Stimulated activated CD4-positive, alpha-beta T cell treated with anti-CD3 and anti-CD28 coated beads, TNF-alpha, amount 100 ng/mL, for 48 hours (primary cell): ENCODE measurements at places on chromosomes 7 and 10.
A peak's percentile ranks its signal among the peaks of the same experiment; 100 is the strongest.

DNA sequence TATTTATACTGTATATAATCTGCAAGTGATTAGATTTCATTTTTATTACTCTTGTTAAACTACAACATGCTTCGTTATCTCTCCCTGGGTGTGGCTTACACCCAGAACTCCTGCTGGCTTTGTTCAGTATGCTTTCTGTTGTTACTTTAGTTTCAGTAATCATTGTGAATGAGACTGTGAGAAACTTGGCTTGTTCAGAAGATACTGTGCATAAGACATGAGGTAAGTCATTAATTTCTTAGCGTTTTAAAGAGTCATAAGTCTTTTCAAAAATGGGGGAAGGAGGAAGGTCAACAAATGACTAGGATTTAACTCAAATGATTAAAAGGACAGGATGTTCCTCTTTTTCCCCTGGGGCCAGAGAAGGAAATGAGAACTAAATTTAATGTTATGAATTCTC is 11.6 kb upstream of the ADD3 start:
- DNase-seq: no peak

DNA sequence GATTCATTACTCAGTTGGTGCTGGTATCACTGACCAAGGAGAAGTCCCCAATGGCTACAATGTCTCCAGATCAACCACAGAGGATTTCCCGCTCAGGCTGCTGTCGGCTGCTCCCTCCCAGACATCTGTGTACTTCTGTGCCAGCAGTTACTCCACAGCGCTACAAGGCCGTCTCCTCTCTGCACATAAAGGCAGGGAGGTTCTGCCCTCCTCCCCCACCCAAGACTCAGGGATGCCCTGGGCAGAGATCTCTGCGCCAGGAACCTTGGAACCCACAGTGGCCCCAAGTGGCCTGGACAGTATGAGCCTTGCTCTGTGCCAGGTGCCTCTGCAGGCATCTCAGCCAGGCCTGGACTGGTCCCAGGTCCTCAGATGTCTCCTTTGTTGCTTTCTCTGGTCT is 193.4 kb upstream of the PRSS58 start:
- DNase-seq: no peak

DNA sequence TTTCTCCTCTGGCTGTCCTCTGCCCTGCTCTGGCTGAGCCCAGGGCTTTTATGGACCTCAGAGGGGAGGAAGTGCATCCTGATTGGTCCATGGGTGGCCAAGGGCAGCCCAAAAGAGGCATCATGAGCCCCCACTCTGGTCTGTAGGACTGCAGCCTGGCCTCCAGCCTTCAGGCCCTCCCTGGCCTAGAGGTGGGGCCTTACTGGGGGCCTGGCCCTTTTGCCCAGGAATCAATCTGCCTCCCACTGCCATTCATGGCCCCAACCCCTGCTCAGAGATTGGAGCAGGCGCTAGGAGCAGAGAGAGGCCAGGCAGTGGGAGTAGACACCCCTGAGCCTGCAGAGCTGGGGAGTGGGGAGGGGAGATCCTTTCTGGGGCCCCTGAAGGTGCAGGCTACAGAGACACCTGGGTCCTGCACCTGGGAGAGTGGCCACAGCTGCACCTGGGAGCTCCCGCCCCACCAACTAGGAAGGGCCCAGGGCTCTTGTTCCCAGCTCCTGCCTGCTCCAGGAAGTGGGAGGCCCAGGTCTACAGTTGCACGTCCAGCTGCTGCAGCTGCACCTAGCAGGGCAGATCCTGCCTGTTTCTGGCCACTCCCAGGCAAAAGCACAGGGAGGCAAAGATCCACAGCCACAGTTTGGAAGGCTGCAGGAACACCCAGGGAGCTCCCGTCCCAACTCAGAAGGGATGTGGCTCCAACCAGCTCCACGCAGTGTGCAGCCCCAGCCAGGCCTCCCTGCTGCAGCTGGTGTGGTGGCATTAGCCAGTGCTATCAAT is 6.4 kb upstream of the DYNC2I1 start:
- no peak for DNase-seq

DNA sequence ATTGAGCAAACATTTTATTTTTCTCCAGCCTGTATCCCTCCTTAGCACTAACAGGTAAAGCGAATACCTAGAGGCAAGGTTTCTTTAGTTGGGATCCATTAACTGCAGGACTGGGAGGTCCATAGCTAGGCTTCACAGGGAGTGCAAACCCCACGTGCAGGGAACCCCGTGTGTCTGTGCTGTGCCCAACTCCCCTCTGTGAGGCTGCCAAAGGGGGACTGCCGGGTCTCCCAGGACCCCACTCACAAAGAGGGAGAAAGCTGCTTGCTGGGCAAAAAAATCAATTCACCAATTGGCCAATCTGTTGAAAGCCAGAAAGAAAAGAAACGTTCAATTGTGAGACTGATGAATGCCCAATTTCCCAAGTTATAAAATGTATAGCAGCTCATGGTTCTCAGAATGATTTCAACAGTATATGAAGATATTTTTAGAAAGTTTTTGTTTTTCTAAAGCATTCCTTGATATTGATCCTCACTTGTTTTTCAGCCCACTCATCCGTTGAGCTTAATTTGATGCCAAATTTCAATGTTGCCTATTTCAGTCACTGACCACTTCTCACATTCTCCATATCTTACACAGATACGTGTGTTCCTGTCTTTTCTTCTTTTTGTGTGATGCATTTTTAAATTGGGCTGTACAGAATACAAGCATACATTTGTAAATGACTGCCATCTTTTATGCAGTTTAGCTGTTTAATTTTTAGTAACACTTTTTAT is 202.7 kb upstream of the PRSS58 start:
- DNase-seq: no peak

- DNase-seq: no peak
These were observed 36.4 kb downstream of the COPG2 start for GRCh38 chr7:130632111-130632510.

- no peak for DNase-seq
These were observed 6.7 kb downstream of the TWIST1 start for GRCh38 chr7:19110776-19111175.

- no peak for DNase-seq
These were observed 15.4 kb downstream of the AHCYL2 start for GRCh38 chr7:129240119-129240820.

DNA sequence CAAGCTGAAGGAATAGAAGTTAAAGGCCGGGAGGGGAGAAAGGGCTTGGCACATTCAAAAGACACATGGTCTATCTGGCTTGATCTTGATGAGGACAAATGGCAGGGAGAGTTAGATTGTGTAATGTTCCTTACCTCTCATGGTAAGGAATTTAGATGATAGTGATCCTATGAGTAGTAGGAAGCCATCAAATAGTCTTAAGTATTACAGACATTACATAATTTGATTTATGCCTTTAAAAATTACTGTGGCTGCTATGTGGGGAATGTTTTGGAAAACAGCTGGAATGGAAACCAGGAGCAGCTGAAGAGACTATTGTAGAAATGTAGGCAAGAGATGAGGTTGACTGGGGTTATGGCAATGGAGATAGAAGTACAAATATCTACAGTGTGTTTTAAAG is 351.3 kb upstream of the BMPER start:
- no peak for DNase-seq

DNA sequence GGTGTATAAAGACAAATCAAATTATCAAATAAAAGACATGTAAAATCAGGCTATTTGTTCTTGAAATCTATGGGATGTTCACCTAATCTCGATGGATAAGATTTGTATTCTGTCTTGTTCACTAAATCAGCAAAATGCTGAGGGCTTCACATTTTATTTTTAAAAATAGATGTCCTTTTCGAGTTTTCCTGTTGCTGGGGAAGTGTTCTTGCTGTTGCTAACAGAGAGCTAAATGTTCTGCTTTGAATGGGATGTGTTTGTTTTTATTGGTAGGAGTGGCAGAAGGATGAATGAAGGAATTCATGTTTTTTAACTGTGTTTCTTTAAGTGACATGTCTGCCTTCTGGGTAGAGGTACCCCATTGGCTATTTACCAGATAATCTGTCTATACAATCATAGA is 7.3 kb upstream of the SNX13 start:
- no peak for DNase-seq

DNA sequence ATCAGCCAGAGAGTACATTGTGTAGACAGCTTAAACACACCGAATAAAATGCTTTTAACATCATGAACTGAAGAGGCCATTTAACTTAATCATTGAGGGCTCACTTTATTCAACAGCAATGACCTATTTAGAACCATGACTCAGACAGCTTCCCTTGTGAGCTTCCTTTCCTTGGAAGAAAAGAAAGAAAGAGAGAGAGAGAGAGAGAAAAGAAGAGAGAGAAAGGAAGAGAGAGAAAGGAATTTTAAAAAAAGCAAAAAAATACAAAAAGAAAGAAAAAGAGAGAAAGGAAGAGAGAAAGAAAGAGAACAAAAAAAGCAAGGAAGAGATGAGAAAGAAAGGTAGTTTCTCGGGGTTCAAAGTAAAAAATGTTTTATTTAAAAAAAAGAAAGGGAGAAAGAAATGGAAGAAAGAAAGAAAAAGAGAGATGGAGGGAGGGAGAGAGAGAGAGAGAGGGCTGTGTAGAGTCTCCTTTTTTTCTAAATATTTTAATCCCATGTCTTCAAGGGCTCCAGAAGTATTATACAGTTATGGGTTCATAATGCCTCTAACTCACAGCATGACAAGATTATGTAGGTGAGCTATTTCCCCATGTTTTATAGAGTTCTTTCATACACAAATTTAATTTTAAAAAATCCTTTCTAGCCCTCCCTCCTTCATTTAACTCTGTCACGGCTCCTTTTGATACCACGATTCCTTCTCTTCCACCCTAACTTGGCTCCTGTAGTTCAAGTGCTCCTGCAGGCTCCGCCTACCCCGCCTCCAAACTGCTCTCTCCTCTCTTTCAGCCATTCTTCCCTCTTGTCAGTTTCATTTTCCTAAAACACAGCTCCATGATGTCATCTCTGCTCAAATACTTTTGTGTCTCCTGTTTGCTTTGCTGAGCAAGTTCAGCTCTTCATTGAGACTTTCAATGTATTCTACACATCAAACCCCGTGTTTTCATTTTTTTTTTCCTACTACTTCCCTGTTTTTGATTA is 85.5 kb downstream of the PRTFDC1 start:
- DNase-seq: no peak

- DNase-seq: no peak
These were observed 45.2 kb upstream of the INSIG1 start for GRCh38 chr7:155252444-155252887.

DNA sequence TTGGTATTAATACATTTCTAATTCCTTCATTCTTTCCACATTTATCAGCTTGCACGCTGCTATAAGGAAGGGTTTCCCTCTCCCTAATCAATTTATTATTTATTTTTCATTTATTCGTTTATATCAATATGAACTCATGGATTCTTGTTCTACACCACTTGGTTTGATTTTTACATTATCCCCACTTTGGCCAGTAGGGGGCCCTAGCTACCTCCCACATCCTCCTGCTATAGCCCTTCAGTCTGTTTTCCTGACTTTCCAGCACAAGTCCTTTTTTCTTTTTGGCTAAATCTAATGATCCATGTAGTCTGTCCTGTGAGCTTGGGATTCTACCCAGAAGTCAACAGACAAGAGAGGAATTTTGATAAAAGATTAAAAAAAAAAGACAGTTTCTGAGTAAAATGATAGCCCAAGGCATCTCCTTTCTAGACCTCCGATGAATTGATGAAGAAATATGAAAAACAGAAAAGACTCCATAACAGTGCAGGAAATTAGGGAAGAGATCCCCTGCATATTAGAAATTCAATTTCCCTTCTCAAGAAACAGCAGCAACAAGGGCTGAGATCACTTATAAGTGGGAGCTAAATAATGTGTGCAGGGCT is 47.7 kb downstream of the LYZL2 start:
- no peak for DNase-seq

DNA sequence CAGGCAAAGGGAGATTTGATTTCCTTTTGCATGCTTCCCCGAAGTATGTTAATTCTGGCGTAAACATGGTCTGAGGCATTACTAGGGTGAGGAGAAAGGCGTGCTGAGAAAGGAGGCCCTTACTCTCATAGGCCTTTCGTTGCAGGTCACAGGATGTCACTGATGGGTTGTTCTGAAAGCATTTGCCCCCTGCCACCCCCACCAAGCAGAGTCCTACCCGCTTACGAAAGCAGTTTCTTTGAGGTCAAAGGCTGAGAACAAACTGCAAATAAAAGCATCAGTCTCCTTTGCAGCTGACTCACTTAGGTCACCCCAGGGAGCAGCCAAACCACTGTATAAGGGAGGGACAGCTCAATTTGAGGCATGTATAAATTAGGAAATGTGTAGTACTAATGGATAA is 57.1 kb downstream of the BPGM start:
- no peak for DNase-seq

- DNase-seq: no peak
These were observed 24.8 kb upstream of the EIF5AL1 start for GRCh38 chr10:79487296-79488194.

DNA sequence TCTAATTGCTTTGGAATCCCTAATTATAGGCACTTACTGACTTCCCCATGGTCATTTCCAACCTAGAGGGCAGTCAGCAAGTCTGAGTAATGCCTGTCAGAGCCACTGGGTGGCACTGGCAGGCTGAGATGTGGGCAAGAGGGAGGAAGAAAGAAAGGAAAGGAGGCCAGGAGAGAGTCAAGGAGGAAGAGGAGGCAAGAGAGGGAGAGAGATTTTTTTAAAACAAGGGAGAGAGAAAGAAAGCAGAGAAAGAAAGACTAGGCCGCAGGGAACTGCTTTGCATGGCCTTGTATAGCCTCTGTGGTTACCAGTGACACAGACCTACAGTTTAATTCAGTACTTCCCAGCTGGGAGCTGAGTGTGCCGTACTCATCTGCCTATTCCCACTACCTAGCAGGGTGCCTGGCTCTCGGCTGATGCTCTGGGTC is 210.4 kb upstream of the ADO start:
- no peak for DNase-seq

- DNase-seq: peak; percentile 28
These were observed 151.5 kb downstream of the RNF216 start for GRCh38 chr7:5629941-5630340.

- DNase-seq: no peak
These were observed 25.6 kb upstream of the SEPHS1 start for GRCh38 chr10:13373644-13374043.

DNA sequence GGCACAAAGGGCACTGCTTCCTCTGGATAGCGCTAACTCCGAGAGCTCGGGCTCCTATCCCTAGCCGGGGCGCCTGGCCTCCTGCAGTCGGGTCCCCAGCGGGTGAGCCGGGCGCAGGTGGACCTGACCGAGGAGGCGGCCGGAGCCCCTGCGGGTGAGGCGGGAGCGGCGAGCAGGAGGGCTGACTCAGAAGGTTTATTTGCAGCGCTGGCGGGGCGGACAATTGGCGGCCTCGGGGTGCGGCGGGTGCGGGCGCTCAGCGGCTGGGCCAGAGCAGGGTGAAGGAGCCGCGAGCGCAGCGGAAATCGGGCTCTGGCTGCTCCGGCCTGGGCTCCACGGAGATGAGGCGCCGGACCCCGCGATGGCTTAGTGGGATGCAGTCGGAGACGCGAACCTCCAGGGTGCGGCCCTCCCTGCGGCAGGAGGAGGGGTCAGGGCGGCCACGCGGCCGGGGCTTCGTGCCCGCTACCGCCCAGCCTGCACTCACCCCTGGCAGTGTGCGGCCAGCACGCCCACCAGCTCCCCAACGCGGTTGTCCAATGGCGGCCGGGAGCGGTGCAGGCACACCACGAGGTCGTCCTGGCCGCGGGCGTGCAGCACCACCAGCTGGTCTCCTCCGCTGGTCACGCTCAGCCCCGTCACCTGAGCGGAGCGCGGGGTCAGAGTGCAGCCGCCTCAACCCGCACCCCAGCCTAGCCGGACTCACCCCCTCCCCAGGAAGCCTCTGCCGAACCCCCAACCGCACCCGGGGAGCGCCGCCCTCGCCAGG is 16.1 kb downstream of the MYO1G start:
- no peak for DNase-seq
